Endothelial cell of umbilical vein (primary cell): ENCODE measurements at places on chromosomes 12 and 14.
A peak's percentile ranks its signal among the peaks of the same experiment; 100 is the strongest.

DNA sequence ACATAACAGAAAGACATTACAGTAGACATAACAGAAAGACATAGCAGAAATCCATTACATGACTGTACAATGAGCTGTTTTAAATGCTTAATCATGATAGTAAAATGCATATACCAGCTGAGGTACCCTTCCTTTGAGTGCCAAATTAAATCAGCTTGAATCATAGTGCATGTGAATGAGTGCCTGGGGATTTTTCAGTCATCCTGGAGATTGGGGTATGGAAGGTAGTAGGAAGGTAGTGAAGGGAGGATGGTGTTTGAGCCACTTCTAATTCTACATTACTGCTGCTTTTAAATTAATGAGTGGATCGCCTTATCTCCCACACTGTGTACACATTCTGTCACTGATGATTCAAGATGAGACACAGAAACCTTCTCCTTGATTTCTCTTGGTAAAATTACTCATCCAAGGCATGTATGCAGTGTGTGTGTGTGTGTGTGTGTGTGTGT lies 534.2 kb downstream of the LRFN5 start:
- H3K27me3 ChIP-seq: no peaks in the 10 kb centered on the region
- no peak overlapping the region for H3K4me3 ChIP-seq
- no peak overlapping the region for H3K27ac ChIP-seq
- no peak for DNase-seq
- no peaks in the 10 kb centered on the region for H3K4me1 ChIP-seq
- no peaks in the 10 kb centered on the region for H3K36me3 ChIP-seq

- H3K27me3 ChIP-seq: no peaks in the 10 kb centered on the region
- H3K4me3 ChIP-seq: no peak overlapping the region
- no peaks in the 10 kb centered on the region for H3K4me1 ChIP-seq
- no peak for DNase-seq
- H3K36me3 ChIP-seq: no peaks in the 10 kb centered on the region
- no peak overlapping the region for H3K27ac ChIP-seq
These were observed 27.4 kb downstream of the NELL2 start for GRCh38 chr12:44848703-44849085.

- no peaks in the 10 kb centered on the region for H3K36me3 ChIP-seq
- no peaks in the 10 kb centered on the region for H3K4me1 ChIP-seq
- no peaks in the 10 kb centered on the region for H3K27me3 ChIP-seq
- DNase-seq: peak; percentile 44
- H3K27ac ChIP-seq: no peak overlapping the region
These were observed 148.1 kb upstream of the NRXN3 start for GRCh38 chr14:78022059-78022458.

DNA sequence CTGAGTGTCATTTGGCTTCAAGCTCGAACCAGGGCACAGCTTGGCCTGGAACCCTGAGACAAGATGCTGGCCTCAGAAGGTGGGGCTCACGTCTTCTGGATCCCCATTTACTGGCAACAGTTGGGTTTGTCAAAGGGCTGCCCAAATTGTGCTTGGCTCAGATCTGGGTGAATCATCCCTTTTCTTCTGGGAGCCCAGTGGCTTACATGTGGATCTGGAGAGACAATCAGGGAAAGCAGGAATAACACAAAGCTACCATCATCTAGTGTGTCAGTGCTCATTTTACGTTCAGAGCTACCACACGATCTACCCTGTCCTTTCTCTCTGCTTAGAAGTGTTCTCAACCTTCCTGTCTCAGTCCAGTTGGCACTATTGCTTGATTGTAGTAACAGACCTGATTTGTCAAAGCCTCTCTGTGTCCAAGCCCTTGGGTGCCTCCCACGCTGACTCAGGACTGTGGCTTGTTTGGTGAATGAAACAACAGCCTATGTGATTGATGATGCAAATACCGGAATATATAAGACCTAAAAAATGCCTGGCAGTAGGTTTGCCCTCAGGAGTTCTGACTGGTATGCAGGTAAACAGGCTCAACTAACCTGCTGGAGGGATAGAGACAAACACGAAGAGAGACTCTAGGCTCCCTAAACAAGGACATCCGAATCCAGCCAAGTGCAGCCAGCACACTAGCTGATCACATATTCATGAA lies 974.3 kb downstream of the VRK1 start:
- no peaks in the 10 kb centered on the region for H3K27me3 ChIP-seq
- no peak overlapping the region for H3K27ac ChIP-seq
- no peak for DNase-seq

DNA sequence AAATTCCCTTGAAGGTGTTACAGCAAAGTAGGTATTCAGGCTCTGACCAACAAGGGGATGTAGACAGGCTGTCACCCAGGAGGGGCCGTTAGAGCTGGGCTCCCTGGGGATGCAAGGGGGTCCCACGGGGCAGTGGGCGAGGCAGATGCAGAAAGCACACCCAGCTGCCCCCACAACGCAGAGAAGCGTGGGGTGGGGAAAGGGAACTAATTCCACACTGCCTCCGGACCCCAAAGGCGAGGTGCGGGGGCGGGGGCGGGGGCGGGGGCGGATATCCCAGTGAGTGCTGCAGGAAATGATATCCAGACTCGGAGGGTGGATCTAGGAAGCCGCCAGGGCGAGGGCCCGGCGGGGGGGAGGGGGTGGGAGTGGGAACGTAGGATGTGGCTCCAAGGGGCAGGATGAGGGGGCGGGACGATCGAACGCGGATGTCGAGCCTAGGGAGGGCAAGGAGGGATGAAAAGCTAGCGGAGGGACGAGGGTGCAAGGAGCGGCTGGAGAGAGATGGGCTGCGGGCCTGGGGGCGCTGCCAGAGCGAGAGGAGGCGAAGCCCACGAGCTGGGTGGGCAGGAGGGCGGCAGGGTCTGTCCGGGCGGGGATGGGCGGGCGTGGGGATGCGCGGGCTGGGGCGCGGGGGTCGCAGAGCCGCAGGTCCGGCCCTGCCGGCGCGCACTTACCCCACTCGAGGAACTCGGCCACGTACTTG lies 874 bp downstream of the CDC42BPB start:
- H3K4me3 ChIP-seq: peak overlapping the region; percentile 96
- peak overlapping the region; percentile 91 for H3K27ac ChIP-seq
- H3K27me3 ChIP-seq: no peaks in the 10 kb centered on the region
- peak; percentile 88 for DNase-seq
- H3K4me1 ChIP-seq: peaks cover 22% of the 10 kb centered on the region

DNA sequence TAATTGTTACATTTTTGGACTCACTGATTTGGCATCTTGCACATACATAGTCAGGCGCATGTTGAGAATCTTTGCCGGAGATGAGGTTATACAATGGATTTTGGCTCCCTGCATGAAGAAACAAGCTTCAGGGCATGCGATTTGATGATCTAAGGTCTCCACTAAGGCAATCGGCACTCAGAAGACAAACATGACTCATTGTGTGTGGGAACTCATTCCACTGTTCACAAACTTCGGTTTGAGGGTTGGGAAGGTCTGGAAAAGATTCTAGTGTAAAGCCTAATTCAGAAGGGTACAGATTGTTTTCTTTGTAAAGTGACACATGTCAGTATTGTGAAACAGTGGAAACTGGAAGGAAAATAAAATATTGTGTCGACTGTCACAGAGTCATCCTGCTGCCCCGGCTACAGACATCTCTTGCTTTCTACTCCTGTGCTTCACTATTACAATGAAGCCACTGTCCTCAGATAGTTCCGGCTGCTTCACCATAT lies 192.6 kb upstream of the HMGA2 start:
- H3K36me3 ChIP-seq: no peaks in the 10 kb centered on the region
- no peaks in the 10 kb centered on the region for H3K27me3 ChIP-seq
- H3K27ac ChIP-seq: peak overlapping the region; percentile 87
- peak; percentile 94 for DNase-seq
- H3K4me3 ChIP-seq: no peak overlapping the region
- H3K4me1 ChIP-seq: peaks cover 56% of the 10 kb centered on the region

- H3K27me3 ChIP-seq: peaks cover 4% of the 10 kb centered on the region
- H3K27ac ChIP-seq: no peak overlapping the region
- no peaks in the 10 kb centered on the region for H3K36me3 ChIP-seq
- no peak for DNase-seq
These were observed 93.8 kb downstream of the GALC start for GRCh38 chr14:87899228-87899627.

DNA sequence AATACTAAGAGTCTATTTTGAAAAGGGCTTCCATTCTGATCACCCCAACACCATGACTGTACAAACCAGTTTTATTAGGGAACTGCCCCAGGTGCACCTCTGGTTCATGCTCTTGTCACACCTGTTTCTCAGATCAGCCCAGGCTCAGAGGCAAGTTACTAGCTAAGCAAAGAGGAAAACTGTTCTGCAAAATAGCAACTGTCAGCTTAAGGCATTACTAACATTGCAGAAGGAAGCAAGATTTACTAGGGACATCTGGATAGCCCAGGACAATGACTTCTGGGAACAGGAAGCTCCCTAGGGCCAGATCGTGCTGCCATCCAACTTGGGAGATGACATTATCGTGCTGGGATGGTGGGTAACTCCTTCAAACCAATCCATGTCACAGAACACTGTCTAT lies 30.1 kb downstream of the ANAPC7 start:
- peaks cover 32% of the 10 kb centered on the region for H3K36me3 ChIP-seq
- H3K4me3 ChIP-seq: no peak overlapping the region
- H3K27ac ChIP-seq: no peak overlapping the region
- no peak for DNase-seq
- H3K4me1 ChIP-seq: no peaks in the 10 kb centered on the region

DNA sequence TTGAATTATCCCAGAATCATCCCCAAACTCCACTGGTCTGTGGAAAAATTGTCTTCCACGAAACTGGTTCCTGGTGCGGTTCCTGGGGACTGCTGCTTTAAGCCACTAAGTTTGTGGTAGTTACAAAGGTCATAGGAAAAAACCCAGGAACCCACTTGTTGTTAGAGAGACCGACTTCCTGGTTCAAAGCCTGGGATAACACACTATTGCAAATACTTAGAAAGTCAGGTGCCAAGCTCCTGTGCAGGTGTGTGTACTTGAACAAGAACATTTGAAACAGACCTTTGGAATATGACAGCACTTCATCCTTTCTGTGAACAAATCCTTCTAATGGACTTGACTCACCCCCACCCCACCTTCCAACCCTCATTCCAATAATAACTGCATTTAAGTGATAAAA lies 519.6 kb downstream of the GLT1D1 start:
- DNase-seq: no peak
- H3K4me1 ChIP-seq: no peaks in the 10 kb centered on the region
- no peaks in the 10 kb centered on the region for H3K36me3 ChIP-seq
- H3K27me3 ChIP-seq: no peaks in the 10 kb centered on the region
- no peak overlapping the region for H3K4me3 ChIP-seq

DNA sequence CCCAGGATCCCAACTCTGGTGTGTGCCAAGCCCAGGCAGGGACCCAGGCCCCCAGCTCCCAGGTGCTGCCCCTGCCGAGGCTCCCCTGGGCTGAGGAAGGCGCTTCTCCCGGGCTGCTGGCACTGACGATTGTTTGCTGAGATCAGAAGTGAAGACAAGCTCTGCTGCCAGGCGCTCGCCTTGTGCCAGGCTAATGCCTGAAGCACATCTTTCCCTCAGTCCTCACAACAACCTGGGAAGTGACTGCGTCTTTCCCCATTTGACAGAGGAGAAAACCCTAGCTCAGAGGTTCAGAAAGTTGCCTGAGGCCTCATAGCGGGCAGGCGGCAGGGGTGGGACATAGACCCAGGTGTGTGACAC lies 36.8 kb downstream of the ANKRD9 start:
- no peaks in the 10 kb centered on the region for H3K4me1 ChIP-seq
- H3K27me3 ChIP-seq: no peaks in the 10 kb centered on the region
- no peak overlapping the region for H3K27ac ChIP-seq
- peaks cover 3% of the 10 kb centered on the region for H3K36me3 ChIP-seq

- DNase-seq: no peak
- H3K4me3 ChIP-seq: no peak overlapping the region
- H3K4me1 ChIP-seq: no peaks in the 10 kb centered on the region
- no peaks in the 10 kb centered on the region for H3K27me3 ChIP-seq
These were observed 19.1 kb downstream of the NGB start for GRCh38 chr14:77251870-77252269.

DNA sequence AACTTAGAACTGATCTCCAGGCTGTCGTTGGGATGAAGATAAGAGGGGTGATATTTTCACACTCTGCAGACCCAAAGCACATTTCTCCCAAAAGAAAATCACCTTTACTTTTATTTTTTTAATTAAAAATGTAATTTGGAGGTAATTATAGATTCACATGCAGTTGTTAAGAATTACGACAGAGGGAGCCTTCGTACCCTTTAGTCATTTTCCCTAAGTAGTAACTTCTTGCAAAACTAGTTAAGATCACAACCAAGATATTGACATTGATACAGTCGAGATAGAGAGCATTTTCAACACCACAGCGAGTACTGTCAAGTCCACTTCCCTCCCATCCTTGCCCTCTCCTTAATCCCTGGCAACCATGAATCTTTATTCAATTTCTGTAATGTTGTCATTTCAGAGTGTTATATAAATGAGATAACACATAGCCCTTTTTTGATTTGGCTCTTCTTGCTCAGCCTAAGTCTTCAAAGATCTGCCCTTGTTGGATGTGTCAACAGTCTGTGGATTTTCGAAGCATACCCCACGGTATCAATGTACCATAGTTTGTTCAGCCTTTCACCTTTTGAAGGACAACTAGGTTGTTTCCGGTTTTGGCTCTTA lies 39.6 kb downstream of the DNAH10 start:
- H3K36me3 ChIP-seq: no peaks in the 10 kb centered on the region
- no peaks in the 10 kb centered on the region for H3K27me3 ChIP-seq
- H3K4me1 ChIP-seq: no peaks in the 10 kb centered on the region

- H3K4me1 ChIP-seq: no peaks in the 10 kb centered on the region
- no peaks in the 10 kb centered on the region for H3K36me3 ChIP-seq
- no peak overlapping the region for H3K4me3 ChIP-seq
- no peak overlapping the region for H3K27ac ChIP-seq
- DNase-seq: no peak
These were observed 36.7 kb upstream of the RIMBP2 start for GRCh38 chr12:130752692-130753230.

DNA sequence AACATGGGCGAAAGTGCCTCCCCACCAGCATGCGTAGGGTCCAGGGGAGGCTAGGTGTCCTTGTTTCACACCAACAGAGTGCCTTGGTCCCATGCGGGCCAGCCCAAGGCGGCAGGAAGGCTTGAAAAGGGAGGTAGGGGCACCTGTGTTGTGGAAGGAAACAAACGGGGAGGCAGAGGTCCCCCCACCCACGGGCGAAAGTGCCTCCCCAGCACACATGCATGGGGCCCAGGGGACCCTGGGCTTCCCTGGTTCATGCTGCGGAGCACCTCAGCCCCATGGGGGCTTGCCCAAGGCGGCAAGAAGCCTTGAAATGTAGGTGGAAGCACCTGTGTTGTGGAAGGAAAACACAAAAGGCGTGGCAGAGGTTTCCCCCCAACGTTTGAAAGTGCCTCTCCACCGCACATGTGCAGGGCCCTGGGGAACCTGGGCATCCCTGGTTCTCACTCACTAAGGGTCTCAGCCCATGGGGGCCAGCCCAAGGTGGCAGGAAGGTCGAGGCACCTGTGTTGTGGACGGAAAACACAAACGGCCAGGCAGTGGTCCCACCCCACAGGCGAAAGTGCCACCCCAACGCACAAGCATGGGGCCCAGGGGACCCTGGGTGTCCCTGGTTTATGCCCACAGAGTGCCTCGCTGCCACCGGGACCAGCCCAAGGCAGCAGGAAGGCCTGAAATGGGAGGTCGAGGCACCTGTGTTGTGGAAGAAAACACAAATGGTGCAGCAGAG lies 374.7 kb downstream of the ALG10 start:
- H3K4me3 ChIP-seq: no peak overlapping the region
- H3K27me3 ChIP-seq: no peaks in the 10 kb centered on the region
- H3K36me3 ChIP-seq: no peaks in the 10 kb centered on the region
- no peak overlapping the region for H3K27ac ChIP-seq
- no peak for DNase-seq
